ENCODE measurements at places on chromosomes 4 and X.

DNA sequence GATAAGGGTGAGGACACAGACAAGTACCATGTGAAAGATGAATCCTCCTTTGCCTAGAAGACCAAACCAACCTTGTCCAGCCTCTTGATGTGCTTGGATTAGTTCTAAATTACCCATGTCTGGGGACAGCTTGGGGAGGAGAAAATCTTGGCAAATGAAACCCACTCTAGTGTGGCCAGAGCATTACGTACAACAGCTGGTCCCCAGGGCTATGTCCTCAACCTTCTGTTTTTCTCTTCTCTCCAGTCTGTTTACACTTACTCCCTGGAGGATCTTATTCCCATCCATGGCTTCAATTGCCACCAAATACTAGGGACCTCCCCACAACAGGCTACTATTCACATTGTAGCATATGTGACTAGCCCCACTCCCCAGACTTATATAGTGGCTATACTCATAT lies 384.5 kb downstream of the OPHN1 start:
- DNase-seq, result no peak

- no peak for DNase-seq
Observed at GRCh38 chr4:14496969-14497368, 505.3 kb upstream of the CPEB2 start.

DNA sequence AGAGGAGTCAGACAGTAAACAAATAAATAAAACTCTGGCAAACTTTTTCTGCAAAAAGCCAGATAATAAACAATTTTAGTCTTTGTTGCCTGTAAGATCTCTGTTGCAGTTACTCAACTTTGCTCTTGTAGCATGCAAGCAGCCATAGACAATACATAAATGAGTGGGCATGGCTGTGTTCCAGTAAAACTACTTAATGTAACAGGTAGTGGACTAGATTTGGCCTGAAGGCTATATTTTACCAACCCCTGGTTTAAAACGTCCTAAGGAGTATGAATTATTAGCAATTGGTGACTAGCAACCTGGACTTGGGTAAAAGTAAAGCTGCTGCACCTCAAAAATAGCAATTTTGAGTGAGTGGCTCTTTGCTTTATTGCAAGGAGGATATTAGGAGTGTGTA lies 30.9 kb downstream of the SLAIN2 start:
- peak; percentile 58 for DNase-seq

DNA sequence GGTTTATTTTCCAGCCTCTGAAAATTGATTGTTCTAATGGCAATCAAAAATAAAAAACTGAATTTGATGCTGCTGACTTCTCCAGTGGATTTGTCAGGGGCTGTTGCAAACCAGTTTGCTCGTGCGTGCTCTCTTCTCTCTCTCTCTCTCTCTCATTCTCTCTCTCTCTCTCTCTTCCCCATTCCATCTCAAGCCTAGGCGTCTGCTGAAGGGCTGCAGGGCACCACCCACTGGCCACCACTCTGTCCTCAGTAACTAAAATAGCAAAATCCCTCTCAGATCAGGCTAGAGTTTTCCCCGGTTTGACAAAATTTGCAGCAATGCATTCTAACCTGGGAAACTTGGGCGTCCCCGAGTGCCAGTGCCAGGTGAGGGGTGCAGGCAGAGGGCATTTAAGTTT lies 19.4 kb downstream of the NKX6-1 start:
- DNase-seq, result peak; percentile 10

GRCh38 chr4:15654593-15655222 lies 449 bp downstream of the FBXL5 start:
- peak; percentile 93 for DNase-seq

Measured in NCI-H1417 (cell line).